ENCODE measurements at places on chromosomes 7 and 10.

DNA sequence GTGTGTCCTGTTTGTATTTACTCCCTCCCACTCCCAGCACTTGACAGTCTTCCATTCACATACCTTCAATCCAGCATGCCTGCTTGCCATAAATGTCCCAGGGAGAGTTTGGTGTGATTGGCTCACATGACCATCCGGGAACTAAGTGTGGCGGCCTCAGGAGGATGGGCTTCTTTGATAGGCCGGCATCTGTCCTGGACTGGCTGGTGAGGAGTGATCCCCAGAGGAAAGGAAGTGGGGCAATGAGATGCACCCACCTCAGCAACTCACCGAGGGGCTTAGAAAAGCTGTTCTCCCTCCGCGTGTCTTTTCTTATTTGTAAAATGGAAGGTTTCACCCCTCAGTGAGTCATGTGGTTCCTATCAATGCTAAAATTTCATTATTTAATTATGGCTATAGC lies 14.9 kb upstream of the EBF3 start:
- no peak for DNase-seq

DNA sequence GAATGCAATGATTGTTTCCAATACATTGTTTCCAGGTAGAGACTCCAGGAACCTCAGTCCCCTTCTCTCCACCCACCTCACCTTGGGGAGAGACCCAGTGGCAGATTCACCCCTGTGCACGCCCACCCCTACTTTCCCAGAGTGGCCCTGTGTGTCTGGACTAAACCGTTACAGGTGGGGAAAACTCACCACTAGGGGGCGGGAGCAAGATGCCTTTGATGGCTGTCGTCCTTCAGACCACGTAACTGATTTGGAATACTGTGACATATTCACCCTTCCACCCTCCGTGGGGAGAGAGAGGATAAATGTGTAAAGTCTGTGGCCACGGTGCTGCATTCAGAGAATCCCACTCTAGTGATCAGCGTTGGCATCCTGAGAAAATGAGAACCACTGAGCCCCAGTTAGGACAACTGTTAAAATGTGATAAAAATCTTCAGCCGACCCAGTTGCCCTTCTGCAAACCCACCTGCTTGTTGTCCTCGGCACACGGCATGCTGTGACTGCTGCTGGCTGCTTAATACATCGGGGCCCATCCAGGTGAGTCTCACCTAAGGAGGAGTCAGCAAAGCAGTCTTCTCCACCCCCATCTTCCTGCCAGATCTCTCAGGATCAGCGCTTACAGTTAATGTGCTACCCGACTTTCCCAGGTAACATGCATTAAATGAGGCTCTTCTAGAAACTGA lies 41.5 kb upstream of the NMT2 start:
- peak; percentile 83 for DNase-seq

DNA sequence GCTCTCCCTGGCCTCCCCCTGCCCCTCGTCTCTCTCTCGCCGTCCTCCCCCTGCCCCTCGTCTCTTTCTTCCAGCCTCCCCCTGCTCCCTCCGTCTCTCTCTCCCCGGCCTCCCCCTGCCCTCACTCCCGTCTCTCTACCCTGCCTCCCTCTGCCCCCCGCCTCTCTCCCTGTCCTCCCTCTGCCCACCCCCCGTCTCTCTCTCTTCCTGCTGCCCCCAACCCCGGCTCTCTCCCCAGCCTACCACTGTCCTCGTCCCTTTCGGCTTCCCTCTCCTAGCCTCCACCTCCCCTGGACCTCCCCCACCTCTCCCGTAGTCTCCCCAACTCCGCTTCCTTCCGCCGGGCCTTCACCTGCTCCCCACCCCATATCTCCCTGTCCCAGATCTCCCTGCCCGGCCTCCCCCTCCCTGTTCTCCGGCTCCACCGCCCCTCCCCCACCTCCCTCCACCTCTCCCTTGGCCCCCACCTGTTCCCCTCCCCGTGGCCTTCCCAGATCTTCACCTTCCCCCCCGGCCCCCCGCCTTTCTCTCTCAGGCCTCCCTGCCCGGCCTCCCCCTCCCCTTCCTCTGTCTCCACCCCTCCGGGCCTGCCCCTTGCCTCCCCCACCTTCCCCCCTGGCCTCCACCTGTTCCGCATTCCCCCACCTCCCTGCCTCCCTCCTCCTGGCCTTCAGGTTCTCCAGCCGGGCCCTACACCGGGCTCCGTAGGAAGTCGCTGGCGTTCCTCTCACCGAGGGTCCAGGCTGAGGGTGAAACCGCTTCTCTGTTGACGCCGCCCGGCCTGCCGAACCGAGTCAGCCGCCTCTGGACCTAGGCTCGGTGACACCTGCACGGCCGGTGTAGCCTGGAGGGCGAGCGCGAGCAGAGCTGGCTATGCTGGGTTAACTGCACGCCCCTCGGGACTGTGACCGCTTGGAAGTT lies 1.2 kb downstream of the GET4 start:
- DNase-seq, result no peak

- no peak for DNase-seq
Measured at GRCh38 chr7:50723173-50723572, 59.5 kb downstream of the GRB10 start.

DNA sequence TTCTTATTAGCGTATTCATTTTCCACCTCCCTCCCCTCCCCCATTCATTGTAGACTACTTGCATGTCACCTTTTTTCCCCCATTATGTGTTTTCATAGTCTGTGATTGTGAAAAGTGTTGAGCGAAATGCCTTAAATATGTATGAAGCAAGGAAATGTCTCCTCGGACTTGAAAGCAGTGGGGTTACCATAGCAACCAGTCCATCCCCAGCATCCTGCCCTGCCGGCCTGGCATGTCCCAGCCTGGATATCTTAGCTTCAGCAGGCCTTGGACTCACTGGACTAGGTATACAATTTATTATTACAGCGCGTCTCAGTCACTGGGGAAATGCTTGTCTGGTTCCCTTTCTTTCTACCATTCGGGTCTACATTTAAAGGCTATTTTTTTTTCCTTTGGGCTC lies 283.6 kb downstream of the BICC1 start:
- DNase-seq, result no peak

- DNase-seq, result peak; percentile 78
Measured at GRCh38 chr10:100508691-100509150, 10.9 kb downstream of the SEC31B start.

GRCh38 chr7:25884265-25884828 lies 267.7 kb upstream of the NFE2L3 start:
- DNase-seq, result no peak

- DNase-seq, result no peak
Measured at GRCh38 chr7:11750191-11750590, 81.8 kb downstream of the THSD7A start.

- DNase-seq, result no peak
Measured at GRCh38 chr7:17625043-17625442, 315.3 kb downstream of the SNX13 start.

- no peak for DNase-seq
Measured at GRCh38 chr7:70497793-70498192, 634.2 kb upstream of the GALNT17 start.

DNA sequence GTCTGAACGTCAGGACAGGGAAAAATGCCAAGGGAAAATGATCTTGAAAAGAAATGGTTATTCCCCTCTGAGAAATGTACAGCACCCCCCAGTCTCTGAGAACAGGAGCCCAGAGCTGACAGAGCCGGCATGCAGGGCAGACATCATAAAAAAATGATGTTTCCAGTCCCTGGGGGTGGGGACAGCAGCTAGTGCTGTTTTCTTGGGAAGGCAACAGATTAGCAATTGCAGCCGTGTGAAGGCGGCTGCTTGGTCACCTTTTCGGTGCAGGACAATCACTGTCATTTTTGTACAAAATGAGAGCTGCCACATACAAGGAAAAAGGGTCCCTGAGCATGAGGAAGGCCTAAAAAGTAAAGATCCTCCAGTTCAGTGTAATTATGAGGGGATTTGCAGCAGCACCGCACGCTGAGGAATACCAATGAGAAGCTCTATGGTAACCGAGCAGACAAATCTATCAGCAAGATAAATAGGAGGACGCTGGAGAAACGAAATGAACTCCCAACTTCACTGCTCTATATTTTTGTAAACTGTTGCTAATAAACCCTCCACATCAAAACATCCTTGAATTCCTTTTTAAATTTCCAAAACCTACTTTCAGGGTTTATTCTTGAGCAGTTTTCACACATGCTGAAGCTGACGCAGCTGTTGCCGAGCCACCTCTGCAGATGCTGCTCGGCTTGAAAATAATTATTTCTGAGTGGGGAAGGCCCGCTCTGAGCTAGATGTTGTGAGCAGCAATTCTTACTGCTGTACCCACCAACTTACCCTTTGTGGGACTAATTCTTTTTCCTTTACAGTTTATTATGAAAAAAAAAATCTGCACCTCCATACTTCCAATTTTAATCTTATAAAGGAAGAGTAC lies 98.2 kb upstream of the NEBL start:
- DNase-seq, result no peak

GRCh38 chr10:43817368-43817767 lies 168.7 kb upstream of the ZNF32 start:
- no peak for DNase-seq

GRCh38 chr7:35565927-35566326 lies 129.0 kb downstream of the HERPUD2 start:
- no peak for DNase-seq

- no peak for DNase-seq
Measured at GRCh38 chr10:63799521-63800300, 278.5 kb downstream of the REEP3 start.

- DNase-seq, result no peak
Measured at GRCh38 chr7:50662996-50663395, 97.8 kb upstream of the DDC start.

GRCh38 chr7:85705076-85705475 lies 518.2 kb upstream of the SEMA3D start:
- no peak for DNase-seq

GRCh38 chr7:75596727-75597614 lies 104.9 kb downstream of the SPDYE5 start:
- DNase-seq, result no peak

DNA sequence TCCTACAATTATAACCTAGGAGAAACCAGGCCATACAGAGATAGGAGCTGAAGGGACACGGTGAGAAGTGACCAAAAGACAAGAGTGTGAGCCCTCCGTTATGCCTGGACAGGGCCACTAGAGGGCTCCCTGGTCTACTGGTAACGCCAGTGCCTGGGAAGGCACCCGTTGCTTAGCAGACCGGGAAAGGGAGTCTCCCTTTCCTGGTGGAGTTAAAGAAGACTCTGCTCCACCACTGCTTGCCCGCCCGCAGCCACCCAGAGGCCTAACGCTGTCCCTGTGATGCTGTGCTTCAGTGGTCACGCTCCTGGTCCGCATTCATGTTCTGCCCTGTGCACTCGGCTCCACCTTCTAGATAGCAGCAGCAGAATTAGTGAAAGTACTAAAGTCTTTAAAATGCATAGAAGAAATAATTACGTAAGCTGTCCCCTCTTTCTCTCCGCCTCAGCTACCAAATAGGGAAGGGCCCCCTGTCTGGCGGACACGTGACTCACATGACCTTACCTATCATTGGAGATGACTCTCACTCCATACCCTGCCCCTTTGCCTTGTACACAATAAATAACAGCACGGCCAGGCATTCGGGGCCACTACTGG lies 34.8 kb downstream of the GRID2IP start:
- DNase-seq, result peak; percentile 70

DNA sequence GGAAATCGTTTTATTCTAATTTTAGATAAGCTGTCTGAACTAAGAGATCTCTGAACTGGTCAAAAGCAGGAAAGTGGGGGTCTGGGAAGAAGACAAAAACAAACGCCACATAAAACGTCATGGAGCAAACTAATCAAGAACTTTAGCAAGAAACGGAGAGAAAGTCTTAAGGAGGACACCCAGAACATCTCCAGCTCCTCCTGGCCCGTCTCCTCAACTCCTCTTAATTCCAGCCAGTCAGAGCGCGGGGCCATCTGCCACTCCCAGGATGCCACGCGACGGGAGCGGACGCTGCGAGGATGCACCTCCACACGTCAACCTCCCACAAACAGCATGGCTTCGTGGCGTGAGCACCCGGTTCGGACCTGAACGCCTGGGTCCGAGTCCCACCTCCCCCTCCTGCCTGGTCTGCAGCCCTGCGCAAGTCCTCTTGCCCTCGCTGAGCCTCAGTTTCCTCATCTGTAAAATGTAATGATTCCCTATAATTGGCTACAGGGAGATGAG lies 598 bp downstream of the MMS19 start:
- peak; percentile 58 for DNase-seq

DNA sequence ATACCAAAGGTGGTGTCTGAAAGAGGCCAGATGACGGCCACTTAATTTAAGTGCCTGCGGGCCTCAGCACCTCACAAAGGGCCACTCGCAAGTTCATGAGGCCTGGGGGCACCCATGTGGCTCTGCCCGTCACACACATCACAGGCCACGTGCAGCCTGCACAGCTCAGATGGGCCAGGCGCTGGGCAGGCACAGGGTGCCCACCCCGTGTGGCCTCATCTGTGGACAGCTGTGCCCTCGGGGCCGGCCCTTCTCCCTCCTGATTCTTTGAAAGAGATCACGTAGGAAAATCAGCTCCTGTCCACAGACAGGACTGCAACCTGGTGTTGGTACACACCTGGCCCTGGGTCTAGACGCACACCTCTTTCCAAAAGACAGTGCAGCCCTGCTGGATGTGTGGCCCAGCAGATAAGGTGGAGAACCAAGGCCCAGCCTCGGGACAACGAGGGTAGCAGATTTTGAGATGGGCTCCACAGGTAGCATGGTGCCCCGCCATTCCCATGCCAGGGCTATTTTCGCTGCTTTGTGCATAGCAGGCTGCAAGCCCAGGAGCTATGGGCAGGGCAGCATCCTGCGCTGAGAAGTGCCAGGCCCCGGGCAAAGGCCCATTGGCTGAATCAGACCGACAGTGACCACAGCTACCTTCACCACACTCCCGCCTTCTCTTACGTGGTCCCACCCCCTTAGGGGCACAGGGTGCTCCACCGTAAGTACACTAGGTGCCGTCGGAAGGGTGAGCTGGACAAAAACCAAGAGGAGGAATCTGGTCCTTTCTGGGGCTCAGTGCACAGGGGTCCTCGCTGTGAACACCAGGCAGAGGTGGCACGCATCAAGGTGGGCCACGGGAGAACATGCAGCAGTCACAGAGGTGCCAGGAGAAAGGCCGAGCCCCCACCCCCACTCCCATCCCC lies 124.5 kb downstream of the EBF3 start:
- DNase-seq, result no peak

DNA sequence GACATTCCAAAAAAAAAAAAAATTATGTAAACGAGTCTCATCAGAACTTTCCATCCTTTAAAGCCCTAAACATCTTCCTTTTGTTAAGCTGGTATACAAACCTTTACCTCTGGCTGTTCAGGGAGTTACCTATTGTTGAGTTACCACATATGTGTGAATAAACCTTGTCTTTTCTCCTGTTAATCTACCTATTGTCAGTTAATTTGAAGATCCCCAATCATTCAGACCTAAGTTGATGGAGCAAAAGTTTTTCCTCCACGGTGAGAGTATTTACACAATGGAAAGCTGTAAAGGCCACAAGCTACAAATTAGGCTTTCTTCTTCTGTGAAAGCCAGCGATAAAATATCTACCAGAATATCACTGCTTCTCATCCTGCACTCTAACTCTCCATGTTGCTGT lies 80.3 kb downstream of the SKAP2 start:
- DNase-seq, result no peak
